ENCODE measurements at places on chromosomes 2 and 18. TPM values are rescaled to one million over a fixed set of nuclear protein-coding genes. Genes with fewer than 3 reads are reported as not detected.

GRCh38 chr2:238114851-238115660 lies 14.9 kb downstream of the ESPNL start:
- no peak for DNase-seq

DNA sequence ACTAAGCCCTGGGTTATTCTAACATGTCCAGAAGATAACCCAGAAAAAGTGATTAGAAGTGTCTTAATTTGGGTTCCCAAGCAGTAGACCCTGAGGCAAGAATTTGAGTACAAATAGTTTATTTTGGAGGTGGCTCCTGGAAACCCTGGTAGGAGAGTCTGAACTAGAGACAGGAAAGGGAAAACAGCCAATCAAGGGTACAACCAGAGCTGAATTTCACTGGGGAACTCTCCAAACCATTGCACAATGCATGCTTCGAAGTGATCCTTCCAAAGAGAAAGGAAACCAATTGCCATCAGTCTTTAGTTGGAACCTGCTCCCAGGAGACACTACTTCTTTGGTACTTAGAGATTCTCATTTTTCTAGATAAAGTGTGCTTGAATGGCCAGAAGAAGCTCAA lies 361.5 kb downstream of the MBD2 start:
- no peak for DNase-seq

GRCh38 chr2:126614524-126615227 lies 41.3 kb upstream of the GYPC start:
- DNase-seq: no peak

Gene SULT1C2
- total RNA-seq: not detected

Gene C2orf68
- total RNA-seq: 8.9 TPM

All from right atrium auricular region (tissue), 2 donors.